ENCODE measurements at places on chromosomes 6 and 20.
A peak's percentile ranks its signal among the peaks of the same experiment; 100 is the strongest.

DNA sequence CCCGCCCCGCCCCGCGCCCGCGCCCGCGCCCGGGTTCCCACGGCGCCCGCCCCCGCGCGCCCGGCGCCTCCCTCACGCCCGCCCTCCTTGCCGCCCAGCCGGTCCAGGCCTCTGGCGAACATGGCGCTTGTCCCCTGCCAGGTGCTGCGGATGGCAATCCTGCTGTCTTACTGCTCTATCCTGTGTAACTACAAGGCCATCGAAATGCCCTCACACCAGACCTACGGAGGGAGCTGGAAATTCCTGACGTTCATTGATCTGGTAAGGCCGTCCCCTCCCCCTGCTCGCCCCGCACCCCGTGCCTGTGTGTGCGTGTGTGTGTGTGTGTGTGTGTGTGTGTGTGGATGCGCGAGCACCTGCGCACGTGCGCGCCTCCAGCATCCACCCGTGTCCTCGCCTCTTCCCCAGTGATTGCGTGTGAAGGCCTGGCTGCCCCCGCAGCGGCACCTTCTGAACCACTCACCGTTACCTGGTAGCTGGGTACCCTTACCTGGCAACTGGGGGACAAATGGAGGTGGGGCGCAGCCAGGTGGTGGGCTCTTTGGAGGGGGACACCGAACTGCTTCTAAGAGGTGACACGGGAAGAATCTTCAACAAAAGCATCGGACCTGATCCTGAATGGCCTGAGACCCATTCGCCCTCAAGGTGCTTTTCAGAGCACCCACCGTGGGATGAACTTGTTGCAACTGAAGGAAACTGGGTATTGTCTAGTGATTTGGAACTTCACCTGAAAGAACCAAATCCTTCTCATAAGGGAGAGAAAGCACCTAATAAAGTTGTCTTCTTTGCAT is at the start of gene AIG1:
Gene AIG1, plus strand, starts transcription at position 84 of the 791 bp plus-strand sequence. Its CDS starts 37 bp downstream, at position 121.
- DNase-seq = peak; percentile 39

GRCh38 chr6:113385020-113385431 is 472.1 kb upstream of the MARCKS start:
- DNase-seq = no peak

- no peak for DNase-seq
Measured at GRCh38 chr20:13277663-13278295, 56.7 kb downstream of the ISM1 start.

- no peak for DNase-seq
Measured at GRCh38 chr6:1263039-1263849, 48.7 kb upstream of the FOXQ1 start.

- DNase-seq = no peak
Measured at GRCh38 chr6:48990739-48991138, 472.3 kb downstream of the MMUT start.

DNA sequence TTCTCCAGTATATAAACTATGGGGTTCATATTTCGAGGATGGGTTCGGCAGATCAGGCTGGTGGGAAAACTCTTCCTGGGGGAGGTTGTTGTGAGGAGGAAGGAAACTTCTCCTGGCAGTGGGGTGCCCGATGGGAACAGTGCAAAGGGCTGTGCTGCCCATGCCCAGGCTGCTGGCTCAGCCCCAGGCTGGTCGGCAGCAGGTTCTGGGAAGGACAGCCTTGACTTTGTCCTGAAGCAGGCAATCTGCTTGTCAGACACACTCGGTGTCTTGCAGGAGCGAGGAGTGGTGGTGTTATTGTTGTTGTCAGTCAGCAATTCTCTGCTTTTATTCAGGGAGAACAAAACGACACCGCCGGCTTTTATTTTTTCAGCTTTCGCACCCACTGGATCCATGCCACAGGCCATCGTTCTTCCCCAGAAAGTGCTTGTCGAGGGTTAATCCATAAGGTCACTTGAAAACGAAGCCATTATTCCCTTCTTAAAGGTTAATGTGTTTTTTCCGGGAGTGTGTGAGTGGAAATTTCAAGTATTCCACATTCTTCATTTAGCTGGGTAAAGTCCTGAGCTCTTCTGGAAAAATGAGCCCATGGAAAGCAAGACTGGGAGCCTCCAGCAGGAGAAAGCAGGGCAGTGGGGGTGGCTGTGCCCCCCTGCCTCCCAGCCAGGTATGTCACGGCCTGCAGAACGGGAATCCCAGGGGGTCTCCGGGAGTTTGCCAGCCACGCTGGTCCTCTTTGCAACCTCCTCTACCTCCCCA is 57.0 kb upstream of the STX16 start:
- no peak for DNase-seq

- DNase-seq = no peak
Measured at GRCh38 chr6:167664678-167665660, 161.7 kb upstream of the AFDN start.

DNA sequence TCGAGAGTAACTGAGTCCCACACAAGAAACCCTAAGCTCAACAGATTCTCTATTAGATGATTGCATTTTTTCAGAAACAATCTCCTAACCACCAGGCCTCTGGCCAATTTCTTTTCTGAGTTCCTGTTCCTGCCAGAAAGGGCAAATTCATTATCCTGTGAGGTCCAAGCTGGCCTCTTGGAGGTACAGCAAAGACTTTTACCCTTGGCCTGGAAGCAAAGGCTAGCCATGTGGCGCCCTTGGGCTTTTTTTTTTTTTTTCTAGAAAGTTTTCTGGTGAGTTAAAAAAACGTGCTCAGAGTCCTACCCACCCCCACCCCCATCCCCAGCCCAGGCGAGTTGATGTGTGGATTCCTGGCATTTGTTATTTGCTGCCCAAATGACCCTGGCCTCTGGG is 59.0 kb upstream of the EEF1A1 start:
- no peak for DNase-seq

DNA sequence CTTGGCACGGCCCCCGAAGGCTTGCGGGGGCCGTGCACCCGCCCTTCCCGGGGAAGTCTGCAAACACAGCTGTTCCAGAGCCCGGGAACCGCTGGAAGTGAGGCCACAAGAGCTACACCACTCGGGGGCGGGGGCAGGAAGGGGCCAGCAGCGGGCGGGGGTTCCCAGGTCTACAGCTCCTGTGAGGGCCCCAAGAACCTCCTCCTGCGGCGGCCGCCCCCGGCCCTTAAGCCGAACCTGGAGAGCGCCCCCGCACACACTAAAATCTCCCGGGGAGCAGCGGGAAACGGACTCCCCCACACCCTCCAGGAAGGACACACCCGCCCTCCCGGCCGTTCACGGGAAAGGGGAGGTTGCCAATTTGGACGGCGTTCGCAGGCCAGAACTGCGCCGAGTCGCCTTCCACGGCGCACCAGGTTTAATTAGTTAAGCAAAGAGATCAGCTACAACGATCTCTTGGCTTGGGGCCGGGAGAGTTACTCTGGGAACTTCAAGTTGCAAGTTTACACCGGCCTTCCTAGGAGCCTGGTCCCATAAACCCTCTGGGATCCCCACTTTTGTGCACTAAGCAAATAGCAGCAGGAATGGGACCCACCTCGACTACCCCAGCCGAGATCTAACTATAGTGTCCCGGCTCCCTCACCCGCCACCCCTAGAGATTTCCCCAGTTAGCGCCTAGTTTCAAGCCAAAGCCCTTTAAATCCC is 1.7 kb downstream of the JAG1 start:
- peak; percentile 60 for DNase-seq

DNA sequence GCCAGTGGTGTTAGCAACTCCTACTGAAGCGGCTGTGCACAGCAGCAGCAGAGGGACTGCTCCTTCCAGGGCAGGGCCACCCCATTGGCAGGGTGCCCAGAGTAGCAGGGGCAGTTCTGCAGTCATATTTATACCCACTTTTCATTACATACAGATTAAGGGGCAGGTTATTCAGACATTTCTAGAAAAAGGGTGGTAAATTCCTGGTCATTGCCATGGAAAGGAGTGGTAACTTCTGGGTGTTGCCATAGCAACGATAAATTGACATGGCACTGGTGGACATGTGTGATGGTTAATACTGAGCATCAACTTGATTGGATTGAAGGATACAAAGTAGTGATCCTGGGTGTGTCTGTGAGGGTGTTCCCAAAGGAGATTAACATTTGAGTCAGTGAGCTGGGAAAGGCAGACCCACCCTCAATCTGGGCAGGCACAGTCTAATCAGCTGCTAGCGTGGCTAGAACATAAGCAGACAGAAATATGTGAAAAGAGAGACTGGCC is 45.0 kb downstream of the IYD start:
- DNase-seq = no peak

GRCh38 chr6:70821751-70822150 is 135.1 kb downstream of the B3GAT2 start:
- no peak for DNase-seq

DNA sequence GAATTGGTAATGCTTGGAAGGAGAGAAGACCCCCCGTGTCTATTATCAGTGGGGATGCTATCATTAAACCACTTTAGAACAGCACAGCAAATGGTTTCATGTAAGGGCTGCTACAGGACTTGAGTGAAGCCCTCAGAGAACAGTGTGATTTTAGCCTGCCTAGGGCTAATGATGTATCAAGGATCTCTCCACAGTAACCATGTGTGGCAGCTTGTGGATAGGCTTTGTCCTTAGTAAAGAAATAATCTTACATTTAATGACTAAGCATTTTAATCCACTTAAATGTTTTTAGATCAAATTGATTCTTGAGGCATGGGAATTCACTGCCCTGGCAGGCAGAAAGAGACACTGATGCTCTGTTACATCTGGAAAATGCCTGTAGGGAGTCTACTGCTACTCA is 495.1 kb downstream of the NKAIN2 start:
- no peak for DNase-seq

- no peak for DNase-seq
Measured at GRCh38 chr6:52381249-52381648, 19.3 kb downstream of the PAQR8 start.

GRCh38 chr6:5132731-5133130 is 47.6 kb downstream of the PPP1R3G start:
- DNase-seq = no peak

DNA sequence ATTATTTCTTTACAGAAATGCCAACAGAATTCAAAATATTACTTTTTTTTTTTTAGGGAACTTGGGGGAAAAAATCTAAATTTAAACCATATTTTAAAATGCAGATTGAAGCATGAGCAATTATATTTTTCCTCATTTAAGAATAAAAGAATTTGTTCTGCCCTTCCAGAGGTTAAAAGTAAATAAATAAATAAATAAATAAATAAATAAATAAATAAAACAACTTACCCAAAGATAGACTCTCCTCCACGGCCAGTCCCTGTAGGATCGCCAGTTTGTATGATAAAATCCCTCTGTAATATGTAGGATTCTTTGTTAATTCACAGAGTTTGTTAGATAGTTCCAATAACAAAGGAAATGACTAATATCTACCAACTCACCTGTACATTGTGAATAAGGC is 4.7 kb downstream of the PPIL4 start:
- DNase-seq = no peak

- DNase-seq = no peak
Measured at GRCh38 chr6:146526192-146526591, 17.4 kb upstream of the RAB32 start.

- DNase-seq = no peak
Measured at GRCh38 chr20:51541189-51542032, 1.1 kb downstream of the NFATC2 start.

DNA sequence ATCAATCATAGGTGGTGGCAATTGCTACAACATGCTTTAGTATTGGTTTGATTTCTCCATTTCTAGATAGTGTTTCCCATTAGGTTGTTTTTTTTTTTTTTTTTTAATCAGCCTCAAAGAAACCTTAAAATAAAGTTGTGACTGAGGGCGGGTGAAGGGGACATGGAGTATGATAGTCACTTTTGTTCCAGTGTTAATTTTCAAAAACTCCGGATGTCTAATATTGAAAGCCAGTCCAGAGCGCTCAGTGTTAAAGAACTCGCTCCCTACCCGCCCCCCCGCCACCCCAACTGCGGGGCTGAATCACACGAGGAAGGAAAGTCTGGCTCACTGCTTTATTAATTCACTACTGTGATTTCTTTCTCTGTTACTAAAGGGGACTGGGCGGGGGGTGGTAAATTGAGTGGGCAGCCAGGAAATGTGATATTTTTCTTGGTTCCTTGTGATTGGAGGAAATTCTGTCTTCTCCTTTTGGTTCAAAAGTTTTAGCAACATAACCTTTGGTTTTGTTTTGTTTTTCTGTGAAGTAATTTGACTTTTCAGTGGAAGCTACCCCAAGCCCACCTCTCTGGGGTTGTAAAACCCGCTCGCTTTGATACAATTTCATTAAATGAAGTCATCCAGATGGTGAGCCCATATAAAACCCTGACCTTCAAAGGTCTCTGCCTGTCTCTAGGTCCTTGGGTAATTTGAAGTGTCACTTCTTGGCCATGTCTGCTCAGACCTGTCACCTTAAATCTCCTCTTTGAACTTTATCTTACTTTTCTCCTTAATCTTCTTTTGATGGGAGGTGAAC is 38.0 kb downstream of the TNFAIP3 start:
- no peak for DNase-seq

- DNase-seq = no peak
Measured at GRCh38 chr6:119308048-119308570, 41.5 kb downstream of the MAN1A1 start.

- DNase-seq = no peak
Measured at GRCh38 chr6:101845621-101846020, 452.1 kb downstream of the GRIK2 start.

DNA sequence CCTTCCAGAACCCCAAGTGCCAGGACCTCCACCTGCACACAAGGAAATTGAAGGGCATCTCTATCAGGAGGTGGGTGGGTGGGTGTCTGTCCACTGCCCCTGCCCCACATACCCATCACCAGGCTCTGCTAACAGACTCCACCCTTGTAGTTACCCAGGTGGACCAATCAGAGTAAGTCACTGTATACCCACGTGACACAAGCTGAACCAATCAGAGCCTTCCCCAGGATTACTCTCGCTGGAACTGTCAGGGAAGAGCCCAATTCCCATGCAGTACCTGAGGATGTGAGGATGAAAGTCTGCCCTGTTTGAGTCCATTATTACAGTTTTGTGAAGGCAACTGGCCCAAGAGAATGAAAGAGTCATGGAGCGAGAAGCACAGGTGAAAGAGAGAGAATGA is 4.2 kb downstream of the OCSTAMP start:
- no peak for DNase-seq

GRCh38 chr6:111444794-111445193 is 38.2 kb downstream of the REV3L start:
- DNase-seq = no peak

Data from SHP77 (cell line).